ENCODE measurements at places on chromosomes 12 and 14. TPM values are rescaled to one million over a fixed set of nuclear protein-coding genes. Genes with fewer than 3 reads are reported as not detected.

Gene OTUB2
- total RNA-seq, result 4.2 TPM

GRCh38 chr12:5498076-5498475 is 66.2 kb downstream of the NTF3 start:
- H3K36me3 ChIP-seq, result no peaks in the 10 kb centered on the region
- no peak overlapping the region for H3K27ac ChIP-seq
- no peaks in the 10 kb centered on the region for H3K4me1 ChIP-seq
- DNase-seq, result no peak
- H3K4me3 ChIP-seq, result no peak overlapping the region
- H3K27me3 ChIP-seq, result no peaks in the 10 kb centered on the region

DNA sequence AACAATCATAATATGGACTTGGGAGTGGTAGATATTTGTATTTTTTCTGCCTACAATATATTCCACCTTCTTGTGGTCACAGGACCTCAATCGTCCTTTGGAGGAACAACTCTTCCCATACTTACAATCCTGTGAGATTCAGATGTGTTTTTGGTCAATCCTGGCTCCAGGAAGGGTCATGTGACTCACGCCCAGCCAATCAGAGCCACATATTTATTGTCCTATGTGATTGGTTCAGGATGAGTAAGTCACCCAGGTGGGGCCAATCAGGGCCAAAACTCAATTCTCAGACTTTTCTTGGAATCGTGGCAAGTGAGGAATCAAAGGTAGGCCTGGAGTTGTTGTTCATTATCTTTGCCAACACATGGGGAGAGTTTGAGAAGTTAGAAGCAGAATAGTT is 264.9 kb downstream of the SUDS3 start:
- no peak overlapping the region for H3K27ac ChIP-seq
- no peak overlapping the region for H3K4me3 ChIP-seq
- DNase-seq, result no peak
- no peaks in the 10 kb centered on the region for H3K27me3 ChIP-seq
- no peaks in the 10 kb centered on the region for H3K4me1 ChIP-seq
- H3K36me3 ChIP-seq, result no peaks in the 10 kb centered on the region

DNA sequence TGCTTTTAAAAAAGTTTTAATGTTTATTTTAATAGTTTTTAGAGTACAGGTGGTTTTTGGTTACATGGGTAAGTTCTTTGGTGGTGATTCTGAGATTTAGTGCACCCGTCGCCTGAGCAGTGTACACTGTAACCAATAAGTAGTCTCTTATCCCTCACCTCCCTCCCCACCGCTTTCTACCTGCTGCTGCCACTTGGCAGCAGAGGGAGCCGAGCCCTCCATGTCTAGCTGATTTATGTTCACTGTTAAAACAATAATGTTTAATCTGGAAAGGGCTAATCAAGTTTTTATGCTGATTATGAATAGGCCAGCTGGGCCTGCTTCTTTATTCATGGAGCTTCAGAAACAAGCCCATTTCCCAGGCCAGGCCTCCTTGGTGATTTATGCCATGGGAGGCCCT is 73.1 kb downstream of the ADCK1 start:
- H3K4me1 ChIP-seq, result no peaks in the 10 kb centered on the region
- DNase-seq, result no peak
- peaks cover 3% of the 10 kb centered on the region for H3K36me3 ChIP-seq
- H3K4me3 ChIP-seq, result no peak overlapping the region
- no peaks in the 10 kb centered on the region for H3K27me3 ChIP-seq
- no peak overlapping the region for H3K27ac ChIP-seq

Gene COX6A1
- 329 TPM for total RNA-seq

Gene VCPKMT
- 14.5 TPM for total RNA-seq

GRCh38 chr12:65335981-65336380 is 57.5 kb downstream of the MSRB3 start:
- no peak overlapping the region for H3K27ac ChIP-seq
- H3K4me3 ChIP-seq, result no peak overlapping the region
- no peaks in the 10 kb centered on the region for H3K4me1 ChIP-seq
- H3K27me3 ChIP-seq, result peaks cover 10% of the 10 kb centered on the region
- H3K36me3 ChIP-seq, result no peaks in the 10 kb centered on the region

GRCh38 chr12:57554453-57554852 is 4.6 kb downstream of the KIF5A start:
- no peaks in the 10 kb centered on the region for H3K27me3 ChIP-seq
- peaks cover 24% of the 10 kb centered on the region for H3K4me1 ChIP-seq
- no peaks in the 10 kb centered on the region for H3K36me3 ChIP-seq

DNA sequence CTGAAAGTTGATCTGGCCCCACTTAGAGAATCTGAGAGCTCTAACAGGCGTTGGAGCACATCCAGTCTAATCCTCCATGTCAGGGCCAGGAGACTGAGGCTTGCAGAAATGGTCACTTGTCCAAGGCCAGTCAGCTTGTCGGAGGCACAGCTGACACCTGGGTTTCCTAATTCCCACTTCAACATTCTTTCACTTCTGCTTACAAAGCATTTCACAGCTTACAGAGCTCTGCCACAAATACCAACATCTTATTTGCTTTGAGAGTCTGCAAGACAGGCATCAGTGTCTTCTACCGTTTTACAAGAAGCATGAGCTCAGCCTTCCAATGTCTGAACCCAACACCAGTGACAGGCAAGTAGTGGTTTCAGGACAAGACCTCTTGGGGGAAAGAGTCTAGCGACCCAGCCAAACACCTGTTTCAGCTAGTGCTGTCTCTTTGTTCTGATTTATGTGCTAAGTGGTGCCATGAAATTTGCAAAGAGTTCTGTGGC is 31.8 kb downstream of the ISCA2 start:
- H3K4me3 ChIP-seq, result no peak overlapping the region
- H3K4me1 ChIP-seq, result no peaks in the 10 kb centered on the region
- DNase-seq, result no peak
- no peak overlapping the region for H3K27ac ChIP-seq
- no peaks in the 10 kb centered on the region for H3K36me3 ChIP-seq
- peaks cover 15% of the 10 kb centered on the region for H3K27me3 ChIP-seq

Gene TAS2R20
- 1.5 TPM for total RNA-seq

DNA sequence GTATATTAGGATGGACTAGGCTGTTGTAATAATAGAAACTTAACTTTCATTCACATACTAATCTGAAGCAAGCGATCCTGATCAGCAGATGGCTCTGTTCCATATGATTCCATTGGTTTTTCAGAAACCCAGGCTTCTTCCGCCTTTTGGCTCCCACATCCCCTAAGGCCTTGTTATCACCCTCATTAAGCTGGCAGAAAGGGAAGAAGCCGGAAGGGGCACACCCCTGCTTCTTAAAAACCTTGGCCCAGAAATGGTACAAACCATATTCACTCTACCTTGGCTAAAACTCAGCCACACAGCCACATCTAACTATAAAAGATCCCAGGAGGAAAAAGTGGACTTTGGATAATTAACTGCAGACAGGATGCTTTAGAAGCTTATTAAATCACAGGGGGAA is 329.2 kb downstream of the PCNX1 start:
- peaks cover 6% of the 10 kb centered on the region for H3K36me3 ChIP-seq
- H3K4me1 ChIP-seq, result peaks cover 10% of the 10 kb centered on the region
- peaks cover 4% of the 10 kb centered on the region for H3K27me3 ChIP-seq
- no peak for DNase-seq
- no peak overlapping the region for H3K27ac ChIP-seq

DNA sequence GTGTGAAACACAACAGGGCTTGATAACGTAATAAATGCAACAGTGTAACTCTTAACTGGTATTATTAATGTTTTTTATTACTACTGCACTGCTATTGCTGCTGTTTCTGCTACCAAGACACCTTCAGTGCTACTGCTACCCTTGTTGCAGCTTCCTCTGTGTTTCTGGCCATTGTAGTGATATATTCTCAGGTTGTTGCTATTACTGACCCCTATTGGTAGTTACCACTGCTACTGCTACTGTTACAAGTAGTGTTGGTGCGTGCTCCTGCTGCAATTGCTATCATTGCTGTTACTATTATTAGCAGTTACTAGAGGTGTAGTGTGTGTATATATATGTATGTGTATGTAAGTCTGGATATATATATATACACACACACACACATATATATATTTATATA is 87.2 kb upstream of the PTPRB start:
- H3K27me3 ChIP-seq, result no peaks in the 10 kb centered on the region
- no peak for DNase-seq
- H3K36me3 ChIP-seq, result no peaks in the 10 kb centered on the region
- no peak overlapping the region for H3K27ac ChIP-seq

DNA sequence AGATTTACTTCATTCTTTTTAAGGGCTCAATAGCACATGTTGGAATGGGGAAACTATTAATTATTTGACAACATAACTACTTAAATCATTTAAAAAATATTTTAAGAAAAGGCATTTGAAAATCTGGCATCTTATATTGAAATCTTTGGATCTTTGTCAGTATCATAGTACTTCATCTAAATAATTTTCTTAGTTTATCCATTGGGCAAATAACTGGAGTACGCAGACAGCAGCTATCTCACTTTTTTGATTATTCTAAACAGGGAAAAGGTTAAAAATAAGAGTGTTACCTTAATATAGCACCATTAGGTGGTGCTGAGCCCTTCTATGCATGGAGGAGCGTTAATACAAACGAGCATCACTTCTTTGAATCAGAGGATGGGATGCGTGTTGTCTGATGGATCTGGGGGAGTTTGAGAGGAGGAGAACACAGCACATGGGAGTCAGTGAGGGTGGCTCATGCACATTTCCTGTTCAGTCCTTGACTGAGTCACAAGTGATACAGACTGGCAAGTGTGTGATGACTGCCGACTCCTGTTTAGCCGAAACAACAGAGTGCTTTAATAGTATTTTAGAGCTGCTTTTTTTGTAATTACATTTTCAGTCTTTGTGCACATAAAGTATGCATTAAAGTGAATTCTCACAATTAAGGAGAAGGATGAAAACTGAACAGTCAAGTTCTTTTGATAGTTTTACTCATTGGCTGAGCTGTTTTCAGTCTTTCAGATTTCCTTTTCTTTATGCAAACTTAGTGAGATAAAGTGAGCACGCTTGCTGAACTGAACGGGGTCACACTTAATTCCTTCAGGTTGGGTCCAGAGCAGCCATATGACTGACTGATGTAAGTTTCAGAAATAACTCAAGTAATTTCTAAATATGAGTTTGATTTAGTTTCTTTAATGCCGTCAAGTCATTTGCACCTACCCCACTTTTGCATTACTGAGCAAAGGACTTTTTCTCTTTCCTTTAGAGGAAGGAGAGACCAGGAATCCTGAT is 92.7 kb downstream of the DIP2B start:
- DNase-seq, result peak; percentile 63
- H3K4me1 ChIP-seq, result peaks cover 23% of the 10 kb centered on the region
- H3K36me3 ChIP-seq, result peaks cover 9% of the 10 kb centered on the region
- H3K4me3 ChIP-seq, result peak overlapping the region; percentile 10
- H3K27me3 ChIP-seq, result no peaks in the 10 kb centered on the region

Gene TBX5
- not detected for total RNA-seq

Gene AKAP6
- total RNA-seq, result 0.82 TPM

GRCh38 chr14:100305324-100306100 is 732 bp downstream of the SLC25A29 start:
- H3K4me1 ChIP-seq, result peaks cover 16% of the 10 kb centered on the region
- H3K4me3 ChIP-seq, result peak overlapping the region; percentile 68
- H3K27ac ChIP-seq, result no peak overlapping the region
- H3K36me3 ChIP-seq, result no peaks in the 10 kb centered on the region
- peaks cover 20% of the 10 kb centered on the region for H3K27me3 ChIP-seq

Gene ESPL1
- 137 TPM for total RNA-seq

DNA sequence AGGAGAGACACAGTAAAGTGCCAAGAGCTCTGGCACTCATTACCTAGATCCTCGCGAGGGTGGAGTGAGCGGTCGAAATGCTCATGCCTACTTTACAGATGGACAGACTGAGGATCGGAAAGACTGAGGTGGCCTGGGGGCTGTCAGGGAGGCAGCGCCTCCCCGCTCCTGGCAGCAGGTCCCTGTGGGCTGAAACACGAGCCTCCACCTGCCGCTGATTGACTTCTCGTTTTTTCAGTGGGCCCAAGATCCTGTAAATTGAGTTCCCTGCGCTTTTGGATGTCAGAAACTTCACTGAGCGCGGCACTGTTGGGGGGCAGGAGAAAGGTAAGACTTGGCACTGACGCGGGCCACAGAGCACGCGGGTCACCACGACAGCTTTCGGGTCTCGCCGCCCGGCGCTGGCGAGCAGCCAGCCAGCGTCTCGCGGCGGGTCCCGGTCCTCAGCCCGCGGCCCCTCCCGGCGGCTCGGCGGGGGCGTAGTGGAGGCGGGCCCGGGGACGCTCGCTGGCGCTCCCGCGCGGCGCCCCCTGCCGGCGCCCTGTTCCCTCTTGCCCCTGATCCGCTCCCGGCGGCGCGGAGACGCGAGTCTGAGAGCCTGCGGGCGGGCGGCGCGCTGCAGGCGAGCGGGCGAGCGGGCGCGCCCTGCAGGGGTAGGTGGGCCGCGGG is 552 bp upstream of the SCN8A start:
- peak; percentile 79 for DNase-seq
- peaks cover 65% of the 10 kb centered on the region for H3K27me3 ChIP-seq
- peaks cover 16% of the 10 kb centered on the region for H3K4me1 ChIP-seq
- no peaks in the 10 kb centered on the region for H3K36me3 ChIP-seq
- H3K4me3 ChIP-seq, result peak overlapping the region; percentile 78
- peak overlapping the region; percentile 21 for H3K27ac ChIP-seq

DNA sequence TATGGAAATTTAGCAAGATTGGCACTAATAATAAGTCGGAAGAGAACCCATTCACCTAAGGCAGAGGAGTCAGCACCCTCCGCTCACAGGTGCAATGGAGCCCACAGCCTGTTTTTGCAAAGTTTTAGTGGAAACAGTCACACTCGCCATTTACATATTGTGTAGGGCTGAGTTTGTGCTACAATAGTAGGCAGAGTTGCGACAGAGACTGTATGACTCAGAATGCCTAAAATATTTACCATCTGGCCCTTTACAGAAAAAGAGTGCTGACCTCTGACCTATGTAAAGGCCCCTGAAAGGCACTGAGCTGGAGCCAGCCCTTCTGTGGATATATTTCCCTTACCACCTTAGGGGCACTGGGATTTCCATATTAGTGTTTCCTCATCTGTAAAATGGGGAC is 79.0 kb downstream of the PRIMA1 start:
- no peaks in the 10 kb centered on the region for H3K36me3 ChIP-seq
- H3K27ac ChIP-seq, result no peak overlapping the region
- no peak for DNase-seq
- H3K27me3 ChIP-seq, result peaks cover 20% of the 10 kb centered on the region

DNA sequence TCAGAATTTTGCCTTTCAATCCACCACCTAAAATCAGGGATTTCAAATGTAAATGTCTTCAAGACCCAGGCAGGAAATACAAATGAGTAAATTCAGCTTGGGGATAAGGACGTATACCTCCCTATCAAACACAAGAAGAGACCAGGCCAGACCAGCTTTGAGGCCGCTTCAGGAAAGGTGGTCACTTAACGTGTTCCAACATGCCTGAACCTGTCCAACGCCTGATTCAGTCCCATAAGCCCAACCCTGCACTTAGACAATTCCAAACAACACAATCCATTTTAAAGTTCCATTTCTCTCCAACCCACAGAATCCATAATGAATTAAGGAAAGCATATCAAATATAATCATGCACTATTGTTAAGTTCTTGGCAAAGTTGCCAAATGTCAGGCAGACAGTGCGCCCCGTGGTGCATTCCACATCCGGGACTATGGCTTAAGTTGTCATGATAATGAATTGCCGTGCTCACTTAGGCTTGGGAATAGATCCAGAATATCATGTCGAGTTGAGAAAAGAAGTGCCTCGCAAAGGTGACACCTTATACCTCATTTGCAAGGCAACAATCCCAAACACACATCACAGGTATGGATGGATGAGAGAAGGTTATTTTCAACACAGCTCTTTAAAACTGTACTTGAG is 35.5 kb downstream of the CCDC60 start:
- peaks cover 10% of the 10 kb centered on the region for H3K4me1 ChIP-seq
- no peak overlapping the region for H3K27ac ChIP-seq
- peaks cover 8% of the 10 kb centered on the region for H3K27me3 ChIP-seq
- no peak for DNase-seq
- no peak overlapping the region for H3K4me3 ChIP-seq

Gene NINJ2
- 7.4 TPM for total RNA-seq
